ENCODE measurements at places on chromosomes 4 and X. TPM values are rescaled to one million over a fixed set of nuclear protein-coding genes. Genes with fewer than 3 reads are reported as not detected.

Gene FAM156A
- 19.3 TPM for total RNA-seq

Gene TNMD
- total RNA-seq, result not detected

Gene MAGEA10
- not detected for total RNA-seq

Gene PAGE3
- not detected for total RNA-seq

Gene ARSJ
- total RNA-seq, result not detected

Gene TASL
- total RNA-seq, result 3.0 TPM

Gene NALF2
- total RNA-seq, result not detected

Gene VEGFD
- total RNA-seq, result not detected

Gene LIMCH1
- total RNA-seq, result not detected

Gene DGAT2L6
- not detected for total RNA-seq

Gene CTAG2
- total RNA-seq, result not detected

Gene ZNF711
- total RNA-seq, result 0.10 TPM

Gene SCOC
- 24.9 TPM for total RNA-seq

Gene PIR
- total RNA-seq, result 0.90 TPM

Gene GPR78
- not detected for total RNA-seq

Gene PNMA5
- total RNA-seq, result not detected

Gene CENPVL2
- total RNA-seq, result not detected

Gene UNC5C
- not detected for total RNA-seq

Gene PF4V1
- total RNA-seq, result not detected

Gene SLC38A5
- 86.0 TPM for total RNA-seq

Gene ADGRG2
- not detected for total RNA-seq
